ENCODE measurements at places on chromosomes 5 and 9.

DNA sequence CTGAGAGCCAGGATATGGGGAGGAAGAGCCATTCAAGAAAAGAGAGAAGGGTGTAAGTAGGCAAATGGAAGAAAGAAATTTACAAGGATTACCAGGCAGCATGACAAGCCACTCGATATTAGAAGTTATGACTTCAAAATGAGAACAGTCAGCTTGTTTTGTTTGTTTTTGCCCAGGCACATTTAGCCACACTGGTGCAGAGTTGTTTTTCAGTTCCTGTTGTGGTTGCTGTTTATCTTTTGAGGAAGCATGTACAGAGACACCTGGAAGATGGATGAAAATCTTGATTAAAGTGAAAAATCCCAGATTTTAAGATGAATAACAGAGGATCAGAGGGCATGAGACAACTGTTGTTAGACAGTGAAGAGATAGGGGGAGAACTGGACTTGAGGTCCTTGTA lies 199.1 kb downstream of the MTRR start:
- DNase-seq, result no peak

DNA sequence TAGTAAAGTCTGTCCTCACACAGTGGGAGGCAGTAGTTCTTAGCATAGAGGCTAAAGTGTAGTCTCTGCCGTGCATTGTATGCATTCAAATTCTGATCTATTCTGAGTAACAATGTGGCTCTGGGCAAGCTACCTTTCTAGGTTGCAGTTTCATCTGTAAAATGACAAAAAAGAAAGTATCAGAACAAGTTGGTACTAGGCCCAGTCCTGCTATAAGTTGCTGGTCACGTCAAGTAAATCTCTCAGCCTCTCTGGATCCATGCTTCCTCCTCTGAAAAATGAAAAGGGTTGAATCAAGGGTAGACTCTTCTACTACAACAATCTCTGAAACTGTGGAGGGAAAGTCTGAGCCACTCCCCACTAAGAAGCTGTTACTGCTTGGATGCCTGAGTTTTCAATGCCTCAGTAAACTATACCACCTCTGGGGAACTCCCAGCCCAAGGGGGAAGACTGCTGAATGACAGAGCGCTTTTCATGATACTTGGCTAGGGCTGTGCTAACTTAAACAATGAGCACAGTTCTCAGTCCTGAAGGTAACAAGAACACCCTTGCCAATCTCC lies 34.5 kb upstream of the SPARC start:
- DNase-seq, result no peak

GRCh38 chr5:83474161-83474796 lies 2.7 kb downstream of the VCAN start:
- DNase-seq, result no peak

- DNase-seq, result no peak
These were observed 262.9 kb downstream of the PIK3R1 start for GRCh38 chr5:68478301-68479095.

DNA sequence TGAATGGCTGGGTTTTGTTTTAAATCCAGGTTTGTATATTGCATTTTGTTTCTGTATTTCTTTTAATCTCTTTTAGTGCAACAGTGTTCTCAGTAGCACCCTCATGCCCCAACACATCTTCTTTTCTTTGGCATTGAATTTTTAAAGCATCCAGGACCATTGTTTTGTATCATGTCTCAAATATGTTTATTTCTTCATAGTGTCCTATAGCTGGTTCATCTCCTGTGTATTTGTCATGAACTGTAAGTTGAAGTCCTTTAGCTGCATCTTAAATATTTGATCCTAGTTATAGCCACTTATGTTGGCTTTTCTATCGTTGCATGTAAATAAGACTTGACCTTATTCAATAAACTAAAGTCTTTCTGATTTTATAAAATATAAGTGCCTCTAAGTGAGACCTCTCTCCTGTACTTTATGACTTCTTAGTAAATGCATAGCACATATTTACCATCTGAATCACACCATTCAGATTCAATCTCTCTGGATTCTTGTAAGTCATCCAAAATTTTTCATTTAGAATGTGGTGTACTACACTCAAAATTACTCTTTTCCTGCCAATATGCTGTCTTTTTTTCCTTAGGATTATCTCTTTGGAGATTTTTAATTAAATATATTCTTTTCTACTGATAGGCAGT lies 21.0 kb upstream of the ERCC6L2 start:
- DNase-seq, result no peak

DNA sequence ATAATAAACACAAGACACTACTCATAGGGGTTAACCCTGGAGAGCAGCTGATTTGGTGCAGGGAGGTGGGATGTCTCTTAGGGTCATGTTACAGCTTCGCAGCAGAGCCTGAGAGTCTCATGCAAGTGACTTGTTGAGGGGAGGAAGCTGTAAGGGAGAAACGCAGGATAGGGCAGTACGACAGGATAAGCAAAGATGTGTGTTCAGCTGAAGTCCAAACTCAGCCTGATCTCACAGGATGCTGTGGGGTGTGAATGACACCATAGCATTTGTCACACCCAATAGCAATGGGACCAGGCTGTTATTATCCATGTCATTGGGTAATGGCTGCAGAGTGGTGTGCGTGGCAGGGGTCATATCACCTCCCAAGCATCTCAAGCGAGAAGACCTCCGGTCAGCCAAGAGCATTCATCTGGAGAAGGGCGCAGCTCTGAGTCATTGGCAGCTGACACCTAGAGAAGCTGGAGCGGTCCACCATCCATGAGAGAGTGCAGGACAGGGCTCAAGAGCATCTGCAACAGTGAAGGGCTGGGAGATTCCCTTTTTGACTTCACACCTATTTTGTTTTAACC lies 49.2 kb upstream of the RPL26L1 start:
- no peak for DNase-seq

- DNase-seq, result no peak
These were observed 74.6 kb upstream of the ZSWIM6 start for GRCh38 chr5:61257421-61257820.

GRCh38 chr5:138725818-138726416 lies 27.3 kb upstream of the CTNNA1 start:
- DNase-seq, result no peak

GRCh38 chr5:58794875-58795274 lies 212.0 kb downstream of the RAB3C start:
- DNase-seq, result no peak

DNA sequence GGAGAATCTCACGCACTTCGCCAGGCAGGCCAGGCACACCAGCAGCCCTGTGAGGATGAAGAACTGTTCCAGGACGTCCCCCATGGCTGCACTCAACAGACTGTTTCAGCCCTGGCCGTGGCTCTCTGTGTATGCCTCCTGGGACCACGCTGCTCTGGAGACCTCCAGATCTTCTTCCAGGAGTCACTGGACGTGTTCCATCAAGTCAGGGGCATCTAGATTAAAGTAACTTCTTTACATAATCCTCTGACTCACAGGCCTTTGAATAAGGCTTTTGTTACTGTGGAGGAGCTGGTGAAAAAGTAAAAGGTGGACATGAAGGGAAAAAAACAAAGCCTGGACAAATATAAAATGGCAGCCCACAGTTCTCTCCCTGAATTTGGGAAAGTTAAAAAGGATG lies at the start of gene HSD17B3:
HSD17B3 (minus strand) TSS at position 156 of the 400 bp plus-strand sequence; CDS start at position 84, 72 bp downstream.
- DNase-seq, result no peak

DNA sequence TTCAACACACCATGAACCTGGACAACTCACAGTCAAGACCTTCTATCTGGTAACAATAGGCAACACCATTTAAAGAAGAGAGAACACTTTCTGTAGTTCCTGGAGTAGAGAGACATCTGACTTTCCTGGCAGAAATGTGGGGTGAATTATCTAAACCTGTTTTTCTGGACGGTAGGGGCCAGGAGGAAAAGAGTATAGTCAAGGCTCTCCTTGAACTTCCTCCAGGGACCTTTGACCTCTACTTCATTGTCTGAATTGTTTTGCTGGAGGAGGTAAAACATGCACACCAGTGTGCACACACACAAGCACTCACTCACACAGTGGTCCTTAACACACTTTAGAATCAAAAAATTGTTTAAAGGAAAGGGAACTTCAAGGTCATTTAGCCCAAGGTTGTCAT lies 13.2 kb downstream of the S100Z start:
- DNase-seq, result no peak

- no peak for DNase-seq
These were observed 40.3 kb upstream of the LRRC70 start for GRCh38 chr5:62538017-62538942.

GRCh38 chr9:76600007-76600615 lies 141.1 kb downstream of the GCNT1 start:
- DNase-seq, result no peak

GRCh38 chr9:118558891-118559290 lies 810.3 kb downstream of the BRINP1 start:
- no peak for DNase-seq

DNA sequence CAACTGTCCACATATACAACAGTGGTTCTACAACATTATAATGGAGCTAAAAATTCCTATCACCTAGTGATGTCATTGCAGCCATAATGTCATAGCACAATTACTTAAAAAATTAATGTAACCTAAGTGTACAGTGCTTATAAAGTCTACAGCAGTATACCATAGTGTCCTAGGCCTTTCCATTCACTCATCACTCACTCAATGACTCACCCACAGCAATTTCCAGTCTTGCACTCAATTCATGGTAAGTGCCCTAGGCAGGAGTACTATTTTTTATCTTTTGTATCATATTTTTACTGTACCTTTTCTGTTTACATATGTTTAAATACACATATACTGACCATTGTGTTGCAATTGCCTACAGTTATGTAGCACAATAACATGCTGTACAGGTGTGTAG lies 9.6 kb upstream of the PUM3 start:
- DNase-seq, result no peak

DNA sequence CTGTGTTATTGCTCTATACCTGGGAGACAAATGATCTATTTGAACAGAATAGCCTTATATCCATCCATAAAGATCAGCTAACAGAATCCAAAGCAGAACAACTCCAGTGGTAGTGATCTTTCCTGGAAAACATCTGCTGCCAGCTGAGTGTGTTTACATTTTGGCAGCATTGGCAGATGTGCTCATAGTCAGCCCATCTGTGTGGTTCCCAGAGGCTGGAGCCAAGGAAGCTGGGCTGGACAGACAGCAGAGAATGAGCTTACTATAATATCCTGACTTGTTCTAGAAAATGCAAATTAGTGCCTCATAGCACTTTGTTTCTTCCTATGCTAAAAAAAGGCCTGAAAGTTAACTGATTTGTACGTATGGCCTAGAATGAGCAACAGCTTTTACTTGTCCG lies 99.7 kb downstream of the ST8SIA4 start:
- DNase-seq, result no peak

- no peak for DNase-seq
These were observed 237.5 kb downstream of the CD180 start for GRCh38 chr5:66958980-66959641.

DNA sequence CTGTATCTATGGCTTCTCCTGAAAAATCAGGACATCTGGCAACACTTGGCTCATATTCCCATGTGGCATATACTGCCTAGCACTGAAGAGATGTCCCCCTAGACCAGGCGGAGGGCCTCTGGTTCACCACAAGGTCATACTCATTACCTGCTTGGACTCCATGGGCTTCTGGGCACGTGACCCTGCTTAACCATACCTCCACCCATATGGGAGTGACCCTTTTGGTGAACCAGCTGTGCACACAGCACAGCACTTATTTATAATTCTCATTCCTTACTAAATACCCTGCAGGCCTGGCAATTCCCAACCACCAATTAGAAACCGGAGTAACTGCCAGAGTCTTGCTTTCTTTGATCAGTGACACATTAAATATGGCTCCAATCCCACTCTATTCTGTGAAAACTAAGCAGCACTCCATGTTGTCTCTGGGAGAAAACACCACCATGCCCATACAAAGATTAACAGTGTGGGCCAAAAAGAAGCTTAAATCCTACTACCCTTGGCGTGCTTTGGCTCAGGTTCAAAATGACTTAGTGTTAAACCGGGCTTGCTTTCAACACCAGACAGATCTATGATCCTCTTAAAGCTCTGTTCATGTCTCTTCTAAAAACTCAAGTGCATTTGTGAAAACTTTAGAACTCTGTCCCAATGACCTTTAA lies 57.7 kb downstream of the MTMR12 start:
- DNase-seq, result no peak

- no peak for DNase-seq
These were observed 297.1 kb upstream of the C9orf72 start for GRCh38 chr9:27870404-27870803.

- DNase-seq, result no peak
These were observed 103.8 kb downstream of the MAP1B start for GRCh38 chr5:72210888-72211678.

- DNase-seq, result no peak
These were observed 26.6 kb downstream of the PTPDC1 start for GRCh38 chr9:94110821-94111252.

- no peak for DNase-seq
These were observed 157.9 kb upstream of the TAS2R1 start for GRCh38 chr5:9787861-9788600.

DNA sequence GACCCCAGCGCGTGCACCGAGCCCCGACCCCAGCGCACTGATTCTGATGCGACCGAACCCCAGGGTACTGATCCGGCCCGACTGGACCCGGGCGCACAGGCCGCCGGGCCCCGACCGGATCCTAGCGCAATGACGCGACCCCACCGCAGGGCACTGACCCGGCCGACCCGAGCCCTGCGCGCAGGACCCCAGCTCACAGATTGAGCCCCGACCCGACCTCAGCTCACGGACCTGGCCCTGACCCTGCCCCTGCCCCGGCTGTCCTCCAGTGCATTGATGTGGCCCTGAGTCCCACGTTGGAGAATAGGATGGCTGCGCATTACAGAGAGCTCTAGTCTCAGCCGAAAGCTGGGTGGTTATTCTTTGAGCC lies 438 bp downstream of the TRIP13 start:
- no peak for DNase-seq

- peak; percentile 81 for DNase-seq
These were observed at the start of gene N4BP3 for GRCh38 chr5:178113141-178113787. Gene N4BP3, plus strand, starts transcription at chr5:178113532. Its CDS starts 6,052 bp downstream, at chr5:178119584.

DNA sequence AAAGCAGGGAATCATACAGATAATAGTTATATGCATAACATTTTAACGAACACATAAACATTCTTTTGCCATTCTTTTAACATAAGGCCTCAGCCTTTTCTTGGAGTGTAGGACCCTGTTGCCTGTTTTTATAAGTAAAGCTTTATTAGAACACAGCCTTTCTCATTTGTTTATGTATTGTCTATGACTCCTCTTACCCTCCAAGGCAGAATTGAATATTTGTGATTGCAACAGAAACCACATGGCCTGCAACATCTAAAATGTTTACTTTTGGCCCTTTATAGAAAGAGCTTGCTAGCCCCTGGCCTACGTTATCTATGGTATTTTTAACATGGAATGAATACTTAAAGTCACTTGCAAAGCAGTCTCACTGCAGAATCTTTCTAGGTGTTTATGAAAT lies 2.6 kb downstream of the SLC31A1 start:
- no peak for DNase-seq

GRCh38 chr5:171945066-171945465 lies 61.4 kb downstream of the FBXW11 start:
- DNase-seq, result no peak

- DNase-seq, result no peak
These were observed 135.9 kb upstream of the LIFR start for GRCh38 chr5:38692346-38692745.

- no peak for DNase-seq
These were observed 29.6 kb upstream of the SLC9A3 start for GRCh38 chr5:553874-554273.

GRCh38 chr5:1727571-1727970 lies 72.1 kb downstream of the MRPL36 start:
- no peak for DNase-seq

GRCh38 chr9:73434826-73435225 lies 283.2 kb downstream of the ANXA1 start:
- DNase-seq, result no peak

Measured in activated T-helper 9 cell treated with anti-CD3 and anti-CD28 coated beads, Interleukin-2, amount 50 U/mL, for 16 hours (primary cell).